ENCODE measurements at places on chromosomes 2 and 18.

DNA sequence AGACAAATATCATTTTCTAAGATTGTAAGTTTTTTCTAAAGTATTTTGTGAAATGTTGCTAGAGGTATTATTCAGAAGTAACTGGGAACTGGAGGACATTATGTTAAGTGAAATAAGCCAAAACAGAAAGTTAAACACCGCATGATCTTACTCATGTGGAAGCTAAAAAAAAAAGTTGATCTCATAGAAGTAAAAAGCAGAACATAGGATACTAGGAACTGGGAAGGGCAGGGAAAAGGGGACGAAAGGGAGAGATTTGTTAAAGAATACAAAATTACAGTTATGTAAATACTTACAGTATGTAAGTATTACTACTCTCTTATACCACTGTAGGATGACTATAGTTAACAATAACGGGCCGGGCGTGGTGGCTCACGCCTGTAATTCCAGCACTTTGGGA is 46.7 kb upstream of the CDKL4 start:
- no peak for DNase-seq

DNA sequence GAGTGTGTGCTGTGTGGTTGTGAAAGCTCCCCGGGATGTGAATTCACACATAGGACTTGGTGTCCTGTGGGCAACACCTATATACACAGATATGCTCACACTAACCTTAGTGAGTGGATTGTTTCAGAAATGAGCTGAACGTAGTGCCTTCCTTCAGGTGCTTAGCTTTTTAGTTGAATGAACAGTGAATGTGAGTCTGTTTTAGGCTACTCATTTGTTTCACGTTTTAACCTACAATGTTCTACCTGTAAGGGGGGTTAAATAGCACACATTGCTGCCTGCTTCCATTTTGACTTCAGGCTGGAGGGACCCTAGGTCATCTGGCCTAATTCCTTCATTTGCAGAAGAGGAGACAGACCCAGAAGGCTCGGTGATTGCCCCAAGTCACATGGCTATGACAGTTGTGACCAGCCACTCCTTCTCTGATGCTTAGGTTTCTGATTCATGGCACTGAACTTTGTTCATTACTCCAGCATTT is 1.0 kb downstream of the PLEK start:
- no peak for DNase-seq

DNA sequence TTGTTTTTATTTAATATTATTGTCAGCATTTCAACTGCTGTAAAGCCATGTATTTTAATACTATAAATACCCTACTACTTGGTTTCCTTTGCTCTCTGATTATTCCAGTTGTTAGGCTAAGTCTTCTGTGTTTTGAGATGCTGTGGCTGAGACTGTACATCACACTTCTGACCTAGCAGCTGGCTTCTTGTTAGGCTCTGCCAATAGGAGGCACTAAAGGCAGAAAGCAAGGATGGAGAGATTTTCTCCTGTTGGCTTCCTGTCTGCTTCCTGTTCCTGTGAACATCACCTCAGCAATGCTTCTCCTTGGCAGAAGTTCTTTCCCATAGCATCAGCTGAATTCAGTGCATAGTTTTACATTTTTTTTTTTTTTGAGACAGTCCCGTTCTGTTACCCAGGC is 68.3 kb upstream of the YPEL5 start:
- DNase-seq, result no peak

GRCh38 chr2:163884416-163884815 is 148.6 kb upstream of the FIGN start:
- DNase-seq, result no peak

DNA sequence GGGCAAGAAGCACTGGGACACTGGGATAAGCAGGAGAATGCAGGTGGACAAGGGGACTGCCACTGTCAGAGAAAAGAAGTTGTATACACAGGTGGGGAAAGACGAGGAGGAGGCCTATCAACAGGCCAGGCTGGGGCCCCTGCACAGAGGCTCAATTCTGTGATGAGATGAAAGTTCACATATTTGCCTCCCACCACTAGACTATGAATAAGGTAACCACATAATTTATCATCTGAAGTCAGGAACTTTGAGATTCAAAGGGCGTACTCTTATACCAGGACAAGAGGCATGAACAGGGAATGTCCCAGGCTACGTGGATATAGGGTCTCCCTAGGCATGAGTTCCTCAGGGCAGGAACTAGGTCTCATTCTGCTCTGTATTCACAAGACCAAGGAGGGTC is 34.2 kb downstream of the RNU4ATAC start:
- no peak for DNase-seq

- DNase-seq, result no peak
These were observed 35.4 kb upstream of the EML4 start for GRCh38 chr2:42133771-42134195.

DNA sequence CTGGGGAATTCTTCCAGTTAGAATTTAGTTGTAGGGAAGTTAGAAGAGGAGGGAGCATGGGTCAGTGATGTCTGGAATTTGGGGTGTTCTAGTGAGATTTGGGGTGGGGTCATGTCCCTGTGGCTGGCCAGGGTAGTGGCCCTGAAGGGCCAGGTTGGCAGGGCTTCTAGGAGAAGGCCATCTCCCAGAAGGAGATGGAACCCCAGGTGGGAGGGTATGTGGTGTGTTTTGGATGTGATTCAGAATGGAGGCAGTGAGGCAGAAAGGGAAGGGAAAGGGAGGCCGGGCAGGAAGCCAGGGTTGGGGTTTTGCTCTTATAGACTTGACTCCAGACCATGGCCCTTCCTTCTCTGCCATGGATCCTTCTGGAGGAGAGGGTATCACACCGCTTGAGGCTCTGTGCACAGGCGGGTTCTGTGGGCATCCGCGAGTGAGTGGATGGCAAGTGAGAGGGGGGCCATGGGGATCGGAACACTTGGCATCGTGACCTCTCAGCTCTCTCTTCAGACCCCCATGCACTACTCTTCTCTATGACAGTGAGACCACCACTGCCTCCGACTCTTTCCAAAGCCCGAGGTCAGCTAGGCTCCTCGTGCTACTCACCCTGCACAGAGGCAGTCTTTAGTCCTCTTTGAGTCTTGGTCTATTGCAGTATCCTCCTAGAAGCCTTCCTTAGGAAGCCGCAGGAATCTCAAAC is 7.3 kb downstream of the GREB1 start:
- no peak for DNase-seq

GRCh38 chr2:238060096-238060541 is 682 bp upstream of the SCLY start:
- DNase-seq, result no peak

- no peak for DNase-seq
These were observed 425.1 kb downstream of the NRXN1 start for GRCh38 chr2:50606860-50607259.

All from NCI-H1105 (cell line).